ENCODE measurements at places on chromosomes 12 and 14. TPM values are rescaled to one million over a fixed set of nuclear protein-coding genes. Genes with fewer than 3 reads are reported as not detected.

The SIVA1 gene
- 65.1 TPM for total RNA-seq

The BBOF1 gene
- 4.4 TPM for total RNA-seq

The RASAL1 gene
- total RNA-seq: not detected

The FBXL14 gene
- 6.4 TPM for total RNA-seq

The BATF gene
- 0.51 TPM for total RNA-seq

The OLR1 gene
- 1.2 TPM for total RNA-seq

The ABCC9 gene
- 9.9 TPM for total RNA-seq

DNA sequence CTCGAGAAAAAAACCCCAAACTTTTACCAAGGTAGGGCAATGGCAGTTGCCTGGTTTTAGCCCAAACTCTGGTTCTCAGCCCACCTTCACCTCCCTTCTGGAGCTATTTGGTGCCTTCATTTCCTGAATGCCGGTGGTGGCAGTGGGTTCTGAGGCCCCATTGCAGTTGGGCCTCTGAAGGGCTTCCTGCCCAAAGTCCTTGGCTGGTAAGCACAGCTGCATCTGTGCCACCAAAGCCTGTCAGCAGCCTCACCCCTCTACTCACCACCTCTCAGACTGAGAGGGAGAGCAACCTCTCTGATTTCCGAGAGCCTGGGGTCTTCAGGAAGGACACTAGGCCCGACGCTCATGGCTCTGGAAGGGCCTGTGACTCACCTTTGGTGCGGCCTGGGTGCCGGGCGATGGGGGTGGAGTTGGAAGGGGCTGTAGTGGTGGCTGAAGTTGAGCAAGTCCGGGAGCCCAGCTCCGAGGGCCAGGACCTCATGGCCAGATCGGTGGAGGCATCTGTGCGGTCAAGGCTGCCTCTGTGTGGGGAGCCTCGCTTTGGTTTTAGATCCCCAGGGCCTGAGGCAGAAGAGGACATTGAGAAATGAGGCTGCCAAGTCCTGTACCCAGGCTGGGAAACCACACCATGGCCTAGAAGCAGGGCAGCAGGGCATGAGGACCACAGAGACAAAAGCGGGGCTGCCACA lies 38.6 kb upstream of the GPR68 start:
- H3K4me1 ChIP-seq: peaks cover 3% of the 10 kb centered on the region
- no peak overlapping the region for H3K4me3 ChIP-seq
- no peaks in the 10 kb centered on the region for H3K36me3 ChIP-seq
- no peak overlapping the region for H3K27ac ChIP-seq
- H3K27me3 ChIP-seq: no peaks in the 10 kb centered on the region
- DNase-seq: no peak

DNA sequence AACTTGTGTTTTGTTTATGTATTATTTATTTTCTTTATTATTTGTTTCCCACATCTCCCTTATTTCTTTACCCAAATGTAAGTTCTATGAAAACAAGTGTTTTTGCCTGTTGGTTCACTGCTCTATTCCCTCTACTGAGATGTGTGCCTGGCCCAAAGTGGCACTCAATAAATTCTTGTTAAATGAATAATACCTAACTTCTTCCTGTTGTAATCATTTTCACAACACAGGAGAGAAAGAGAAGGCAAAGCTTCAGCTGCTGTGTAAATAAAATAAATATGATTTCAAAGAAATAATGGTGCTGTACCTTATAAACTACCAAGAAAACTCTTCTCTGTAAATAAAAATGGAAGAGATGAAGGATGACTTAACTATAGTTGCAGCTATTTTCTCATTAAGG lies 116.2 kb downstream of the TRHDE start:
- H3K4me1 ChIP-seq: no peaks in the 10 kb centered on the region
- H3K27ac ChIP-seq: no peak overlapping the region
- no peaks in the 10 kb centered on the region for H3K36me3 ChIP-seq

DNA sequence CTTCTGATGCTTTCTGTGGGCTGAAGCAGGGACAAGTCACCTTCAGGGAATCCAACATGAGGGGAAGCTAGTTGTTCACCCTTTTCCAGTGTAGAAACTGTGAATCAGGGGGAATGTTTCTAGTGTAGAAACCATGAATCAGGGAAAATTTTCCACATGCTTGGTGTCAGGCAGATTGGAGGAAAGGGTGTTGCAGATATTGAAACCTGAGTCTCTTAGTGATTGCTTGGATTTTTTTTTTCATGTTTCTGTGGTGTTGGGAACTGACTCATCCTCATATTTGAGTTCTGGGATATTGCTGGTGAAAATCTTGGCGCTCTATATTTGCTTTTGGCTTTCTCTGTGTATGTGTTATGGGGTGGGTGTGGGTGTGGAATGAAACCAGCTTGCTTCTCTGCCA lies 144.5 kb upstream of the FBXO33 start:
- H3K36me3 ChIP-seq: no peaks in the 10 kb centered on the region
- H3K27me3 ChIP-seq: no peaks in the 10 kb centered on the region

GRCh38 chr12:2693244-2693860 lies 101.4 kb upstream of the FKBP4 start:
- H3K4me1 ChIP-seq: no peaks in the 10 kb centered on the region
- DNase-seq: no peak
- H3K36me3 ChIP-seq: no peaks in the 10 kb centered on the region

DNA sequence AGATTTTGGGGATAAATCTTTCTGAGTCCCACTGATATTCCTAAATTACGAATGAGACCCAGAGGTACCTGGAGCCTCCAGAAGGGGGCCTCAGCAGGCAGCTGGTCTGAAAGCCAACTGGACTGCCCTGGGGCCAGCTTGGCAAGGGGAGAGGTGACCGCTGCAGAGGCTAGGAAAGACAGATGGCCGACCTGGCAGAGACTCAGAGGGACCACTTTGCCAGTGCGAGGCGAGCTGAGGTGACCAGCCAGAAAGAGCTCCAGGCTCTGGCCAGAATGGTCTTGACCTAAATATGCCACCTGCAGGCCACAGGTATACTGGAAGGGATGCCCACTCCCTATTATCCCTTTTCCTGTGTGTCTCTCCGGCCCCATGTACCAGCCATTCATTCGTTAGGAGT lies 256.8 kb upstream of the GARIN6 start:
- DNase-seq: no peak
- H3K4me1 ChIP-seq: no peaks in the 10 kb centered on the region
- H3K27me3 ChIP-seq: no peaks in the 10 kb centered on the region
- H3K36me3 ChIP-seq: no peaks in the 10 kb centered on the region

DNA sequence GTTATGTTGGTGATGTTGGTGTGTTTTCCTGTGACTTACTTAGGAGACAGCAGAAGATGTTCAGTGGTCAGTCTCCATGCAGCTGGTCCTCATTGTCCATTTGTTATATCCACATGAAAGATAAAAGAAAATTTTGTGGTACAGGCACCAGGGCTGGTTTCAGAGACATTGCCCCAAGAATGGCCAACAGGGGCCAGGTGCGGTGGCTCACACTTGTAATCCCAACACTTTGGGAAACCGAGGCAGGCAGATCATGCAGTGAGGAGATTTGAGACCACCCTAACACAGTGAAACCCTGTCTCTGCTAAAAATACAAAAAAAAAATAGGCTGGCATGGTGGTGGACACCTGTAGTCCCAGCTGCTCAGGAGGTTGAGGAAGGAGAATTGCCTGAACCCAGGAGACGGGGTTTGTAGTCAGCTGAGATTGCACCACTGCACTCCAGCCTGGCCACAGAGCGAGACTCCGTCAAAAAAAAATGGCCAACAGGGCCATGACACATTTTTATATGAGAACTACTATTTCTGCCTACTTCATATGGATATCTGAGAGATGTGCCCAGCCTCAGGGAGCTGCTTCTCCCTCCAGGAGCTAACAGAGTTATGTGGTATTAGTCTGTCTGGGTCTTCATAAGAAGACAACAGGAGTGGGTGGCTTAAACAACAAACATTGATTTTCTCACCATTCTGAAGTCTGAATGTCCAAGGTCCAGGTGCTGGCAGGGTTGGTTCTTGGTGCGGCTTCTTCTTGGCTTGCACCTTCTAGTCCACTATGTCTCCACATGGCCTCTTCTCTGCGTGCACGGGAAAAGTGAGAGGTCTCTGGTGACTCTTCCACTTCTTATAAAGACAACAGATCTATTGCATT lies 821.7 kb downstream of the TMEM121 start:
- H3K27ac ChIP-seq: no peak overlapping the region
- no peaks in the 10 kb centered on the region for H3K36me3 ChIP-seq
- DNase-seq: no peak
- no peaks in the 10 kb centered on the region for H3K4me1 ChIP-seq
- no peaks in the 10 kb centered on the region for H3K27me3 ChIP-seq
- H3K4me3 ChIP-seq: no peak overlapping the region

DNA sequence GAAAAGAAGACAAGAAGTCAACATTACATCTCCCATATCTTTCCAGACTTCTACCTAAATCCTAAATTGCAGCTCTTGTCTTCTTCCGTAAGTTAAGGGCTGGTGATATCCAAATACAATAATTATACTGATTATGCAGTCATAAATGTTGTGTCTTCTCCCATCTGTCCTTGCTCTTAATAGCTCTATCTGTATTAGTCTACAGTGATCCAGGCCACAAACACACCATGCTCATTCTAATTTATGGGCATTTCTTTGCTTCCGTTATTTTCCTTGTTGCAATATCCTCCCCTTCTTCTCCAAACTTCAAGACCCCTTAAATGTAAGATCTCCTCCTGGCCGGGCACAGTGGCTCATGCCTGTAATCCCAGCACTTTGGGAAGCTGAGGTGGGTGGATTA lies 3.7 kb upstream of the MDP1 start:
- peaks cover 1% of the 10 kb centered on the region for H3K36me3 ChIP-seq
- H3K4me1 ChIP-seq: no peaks in the 10 kb centered on the region
- no peak for DNase-seq
- no peaks in the 10 kb centered on the region for H3K27me3 ChIP-seq
- no peak overlapping the region for H3K4me3 ChIP-seq
- no peak overlapping the region for H3K27ac ChIP-seq

GRCh38 chr14:68972507-68973218 lies 6.4 kb downstream of the ACTN1 start:
- H3K36me3 ChIP-seq: peaks cover 20% of the 10 kb centered on the region

DNA sequence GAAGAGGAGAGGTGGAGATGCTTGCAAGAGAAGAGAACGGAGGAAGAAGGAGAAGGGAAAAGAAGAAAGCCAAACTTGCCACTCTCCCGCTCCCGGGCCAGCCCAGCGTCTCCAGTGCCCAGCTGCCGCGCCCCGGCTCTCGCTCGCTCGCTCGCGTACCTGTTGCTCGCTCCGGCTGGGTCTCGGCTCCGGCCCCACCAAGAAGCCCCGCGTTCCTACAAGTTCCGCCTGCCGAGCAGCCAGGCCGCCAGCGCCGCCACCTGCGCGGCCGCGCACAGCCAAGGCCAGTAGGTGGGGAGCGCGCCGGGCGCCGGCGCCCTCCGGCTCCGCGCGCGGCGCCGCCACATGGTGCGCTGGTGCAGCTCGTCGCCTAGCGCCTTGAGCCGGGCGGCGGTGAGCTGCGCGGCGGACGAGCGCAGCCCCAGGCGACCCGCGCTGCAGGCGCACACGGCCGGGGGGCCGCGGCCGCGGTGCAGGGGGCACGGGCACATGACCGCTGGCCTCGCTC lies 370 bp downstream of the HRK start:
- no peak overlapping the region for H3K4me3 ChIP-seq
- DNase-seq: peak; percentile 18
- peaks cover 54% of the 10 kb centered on the region for H3K27me3 ChIP-seq
- no peaks in the 10 kb centered on the region for H3K36me3 ChIP-seq
- no peaks in the 10 kb centered on the region for H3K4me1 ChIP-seq
- H3K27ac ChIP-seq: no peak overlapping the region

- no peak for DNase-seq
- no peaks in the 10 kb centered on the region for H3K4me1 ChIP-seq
- H3K27me3 ChIP-seq: no peaks in the 10 kb centered on the region
- no peak overlapping the region for H3K4me3 ChIP-seq
- no peak overlapping the region for H3K27ac ChIP-seq
- peaks cover 3% of the 10 kb centered on the region for H3K36me3 ChIP-seq
These were observed 21.7 kb downstream of the MGST1 start for GRCh38 chr12:16369156-16369555.

DNA sequence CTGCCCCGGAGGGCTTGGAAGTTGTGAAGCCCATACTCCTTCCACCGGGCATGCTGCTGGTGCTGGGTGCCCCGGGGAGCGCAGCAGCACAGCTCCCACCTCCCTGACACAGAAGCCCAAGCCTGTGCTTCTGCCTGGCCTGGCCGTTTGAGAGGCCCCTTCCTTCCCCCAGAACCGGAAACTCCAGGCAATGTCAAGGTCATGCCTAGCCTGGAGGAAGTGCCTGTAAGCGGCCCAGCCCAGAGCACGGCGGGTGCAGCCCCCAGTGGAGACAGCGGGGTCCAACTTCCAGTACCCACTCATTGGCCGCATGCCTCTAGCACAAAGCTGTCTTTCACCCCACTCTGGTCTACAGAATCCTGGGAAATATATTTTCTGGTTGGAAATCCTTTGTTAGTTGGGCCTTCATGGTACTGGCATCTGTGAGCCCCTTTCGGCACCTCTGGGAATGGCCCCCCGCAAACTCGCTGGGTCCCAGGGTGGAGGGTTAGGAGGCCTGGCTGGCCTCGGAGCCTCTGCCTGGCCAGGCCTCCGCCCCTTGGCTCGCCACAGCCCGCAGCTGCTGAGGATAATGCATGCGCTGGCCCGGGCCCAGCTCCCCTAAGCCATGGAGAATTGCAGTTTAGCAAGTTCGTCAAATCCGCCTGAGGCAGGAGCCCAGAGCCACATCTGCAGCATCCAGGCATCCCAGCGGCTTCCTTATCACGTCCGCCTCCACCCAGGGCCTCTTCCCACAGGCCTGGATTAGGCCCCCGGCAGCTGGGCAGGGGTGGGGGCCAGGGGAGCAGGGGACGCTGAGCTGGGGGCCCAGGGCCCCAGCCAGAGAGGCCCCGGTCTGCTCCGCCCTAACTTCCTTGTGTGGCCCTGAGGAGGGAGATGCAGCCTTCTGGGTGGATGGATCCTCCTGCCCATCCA lies 48.9 kb upstream of the DLK1 start:
- H3K27ac ChIP-seq: no peak overlapping the region
- H3K36me3 ChIP-seq: no peaks in the 10 kb centered on the region
- H3K4me3 ChIP-seq: no peak overlapping the region
- H3K4me1 ChIP-seq: peaks cover 11% of the 10 kb centered on the region
- peak; percentile 69 for DNase-seq

GRCh38 chr12:31224768-31225448 lies 101.0 kb downstream of the SINHCAF start:
- DNase-seq: no peak
- H3K36me3 ChIP-seq: no peaks in the 10 kb centered on the region
- H3K4me1 ChIP-seq: no peaks in the 10 kb centered on the region
- peaks cover 3% of the 10 kb centered on the region for H3K27me3 ChIP-seq

GRCh38 chr12:74732826-74733225 lies 195.2 kb downstream of the ATXN7L3B start:
- no peak overlapping the region for H3K27ac ChIP-seq
- DNase-seq: no peak
- H3K36me3 ChIP-seq: no peaks in the 10 kb centered on the region
- H3K4me3 ChIP-seq: no peak overlapping the region

- DNase-seq: no peak
- no peaks in the 10 kb centered on the region for H3K27me3 ChIP-seq
- no peak overlapping the region for H3K4me3 ChIP-seq
- H3K27ac ChIP-seq: no peak overlapping the region
These were observed 368.2 kb upstream of the PRICKLE1 start for GRCh38 chr12:42957561-42958290.

DNA sequence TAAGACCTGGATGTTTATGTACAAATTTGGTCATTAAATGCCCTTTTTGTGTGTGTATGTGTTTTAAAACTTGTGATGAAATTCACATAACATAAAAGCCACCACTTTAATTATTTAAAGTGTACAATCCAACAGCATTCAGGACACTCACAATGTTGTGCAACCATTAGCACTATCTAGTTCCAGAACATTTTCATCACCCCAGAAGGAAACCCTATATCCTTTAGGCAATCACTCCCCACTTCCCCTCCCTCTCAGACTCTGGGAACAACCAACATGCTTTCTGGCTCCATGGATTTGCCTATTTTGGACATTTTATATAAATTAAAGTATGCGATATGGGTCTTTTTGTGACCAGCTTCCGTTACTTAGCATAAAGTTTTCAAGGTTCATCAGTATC lies 124.6 kb downstream of the TTC7B start:
- no peak overlapping the region for H3K27ac ChIP-seq
- no peaks in the 10 kb centered on the region for H3K27me3 ChIP-seq
- DNase-seq: no peak
